Brain microvascular endothelial cell (primary cell): ENCODE measurements at places on chromosomes 12 and 14.
A peak's percentile ranks its signal among the peaks of the same experiment; 100 is the strongest.

- DNase-seq = no peak
Measured at GRCh38 chr12:96240656-96241055, 46.5 kb downstream of the ELK3 start.

DNA sequence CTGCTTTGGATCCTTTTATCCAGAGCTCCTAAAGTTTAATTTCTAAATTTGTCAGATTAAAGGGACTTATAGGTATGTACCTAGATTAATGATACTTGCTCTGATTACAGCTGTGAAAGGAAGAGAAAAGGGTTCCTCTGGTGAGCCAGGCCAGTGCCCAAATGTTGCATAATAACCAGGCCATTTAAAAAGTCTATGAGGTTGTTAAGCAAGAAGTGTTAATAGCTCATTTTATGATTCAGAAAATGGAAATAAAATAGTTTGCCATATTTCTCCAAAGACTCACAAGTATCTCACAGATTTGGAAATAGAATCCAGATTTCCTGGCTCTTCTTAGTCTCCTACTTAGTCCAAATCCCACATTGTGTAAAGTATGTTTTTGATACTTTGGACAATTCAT, 67.6 kb downstream of the SLC38A6 start:
- DNase-seq = no peak

GRCh38 chr12:8890313-8891085, 23.8 kb upstream of the PHC1 start:
- DNase-seq = peak; percentile 31

- DNase-seq = no peak
Measured at GRCh38 chr12:59580050-59580449, 15.8 kb upstream of the SLC16A7 start.

GRCh38 chr12:6056406-6057240, 67.8 kb downstream of the VWF start:
- no peak for DNase-seq

DNA sequence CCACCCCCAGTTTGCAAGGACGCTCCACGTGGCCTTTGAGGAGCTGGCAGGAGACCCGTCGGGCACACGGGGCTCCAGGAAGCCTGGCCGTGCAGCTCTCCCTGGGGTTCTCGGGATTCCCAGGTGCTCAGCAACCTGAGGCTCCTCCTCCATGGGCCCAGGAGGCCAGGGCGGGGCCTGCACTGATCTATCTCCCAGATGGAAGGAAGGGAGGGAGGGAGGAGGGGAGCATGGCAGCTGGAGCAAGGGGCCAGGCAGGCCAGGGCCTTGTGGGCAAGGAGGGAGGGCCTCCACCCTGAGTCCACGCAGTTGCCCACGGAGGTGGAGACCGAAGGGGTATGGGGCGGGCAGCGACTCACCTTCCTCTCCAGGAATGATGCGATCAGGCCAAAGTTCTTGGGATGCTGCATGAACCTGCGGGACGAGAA, 127.3 kb downstream of the RFLNA start:
- no peak for DNase-seq

DNA sequence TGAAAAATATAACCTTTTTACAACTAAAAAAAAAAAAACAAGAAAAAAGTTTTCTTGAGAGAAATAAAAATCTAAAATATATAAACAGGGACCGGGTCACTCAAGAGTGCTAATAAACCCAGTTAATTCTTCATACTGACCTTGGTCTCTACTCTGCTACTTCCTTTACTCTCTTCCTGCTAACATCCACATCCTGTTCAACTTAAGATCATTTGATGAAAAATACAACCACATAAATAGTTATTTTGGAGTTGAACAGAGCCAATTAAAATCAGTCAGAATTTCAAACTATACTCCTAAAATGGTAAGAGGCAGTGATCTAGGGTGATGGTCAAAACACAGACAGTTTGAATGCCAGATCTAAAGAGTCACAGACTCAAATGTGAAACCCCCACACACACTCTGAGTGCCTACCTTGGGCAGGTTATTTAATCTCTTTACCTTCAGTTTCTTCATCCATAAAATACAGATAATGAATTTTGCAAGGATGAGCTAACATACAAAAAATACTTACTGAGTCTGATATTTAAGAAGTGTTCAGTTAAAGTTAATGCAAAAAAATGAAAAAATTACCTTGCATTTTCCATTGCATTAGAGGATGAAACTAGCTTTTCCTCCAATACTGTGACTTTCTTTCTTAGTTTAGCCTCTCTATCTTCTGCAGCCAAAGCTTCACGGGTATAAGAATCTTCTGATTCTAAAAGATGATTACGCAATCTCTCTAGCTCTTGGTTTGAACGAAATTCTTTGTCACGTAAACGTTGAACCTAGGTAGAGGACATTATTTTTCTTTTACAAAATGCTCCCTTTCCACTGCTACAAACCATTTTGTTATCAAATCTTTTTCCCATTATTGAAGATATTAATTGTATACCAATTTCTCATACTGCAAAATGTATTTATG, 40.9 kb downstream of the TRIP11 start:
- DNase-seq = no peak

- no peak for DNase-seq
Measured at GRCh38 chr14:24409192-24409591, 10.4 kb downstream of the NYNRIN start.
